Bladder microvascular endothelial cell (primary cell): ENCODE measurements at places on chromosomes 11 and 22. TPM values are rescaled to one million over a fixed set of nuclear protein-coding genes. Genes with fewer than 3 reads are reported as not detected.

Gene GALNT18
- 31.6 and 137 TPM in 2 replicates for total RNA-seq

Gene UPK2
- not detected in 2 replicates for total RNA-seq

Gene MAPK8IP2
- 0.32 and 0.38 TPM in 2 replicates for total RNA-seq

Gene C22orf31
- not detected in 2 replicates for total RNA-seq

Gene DEPDC7
- total RNA-seq = 0.16 and 0.19 TPM in 2 replicates

Gene KRTAP5-1
- not detected in 2 replicates for total RNA-seq

Gene CAPN5
- 1.5 and 6.4 TPM in 2 replicates for total RNA-seq

Gene KCNQ1
- total RNA-seq = 0.13 and 0.32 TPM in 2 replicates

Gene PITPNM1
- 5.0 and 8.2 TPM in 2 replicates for total RNA-seq

Gene TSPAN18
- 17.6 and 66.3 TPM in 2 replicates for total RNA-seq

Gene CHRNA10
- 0.16 and 0.94 TPM in 2 replicates for total RNA-seq

Gene DMC1
- total RNA-seq = 0.69 and 1.5 TPM in 2 replicates

Gene ATG13
- 58.9 and 60.1 TPM in 2 replicates for total RNA-seq

Gene MUC15
- not detected in 2 replicates for total RNA-seq

Gene MS4A3
- total RNA-seq = not detected in 2 replicates

Gene TBX10
- total RNA-seq = not detected in 2 replicates

Gene RBMXL2
- total RNA-seq = not detected in 2 replicates

Gene GPR83
- under 0.01 TPM in 2 replicates for total RNA-seq

Gene CHRM4
- 0.16 and 0.25 TPM in 2 replicates for total RNA-seq

Gene ELF5
- total RNA-seq = not detected in 2 replicates

Gene OR5B21
- total RNA-seq = not detected in 2 replicates

Gene MRGPRX4
- total RNA-seq = 0.57 TPM in 1 of 2 replicates, not detected in the other

Gene C22orf23
- 0.16 TPM in 1 of 2 replicates, not detected in the other for total RNA-seq

Gene FOLR2
- total RNA-seq = not detected in 2 replicates

Gene FZD4
- 111 and 139 TPM in 2 replicates for total RNA-seq

Gene OR5AL1
- total RNA-seq = not detected in 2 replicates

Gene NLRP14
- under 0.01 TPM in 1 of 2 replicates, not detected in the other for total RNA-seq
